ENCODE measurements at places on chromosomes 12 and 14. TPM values are rescaled to one million over a fixed set of nuclear protein-coding genes. Genes with fewer than 3 reads are reported as not detected.

DNA sequence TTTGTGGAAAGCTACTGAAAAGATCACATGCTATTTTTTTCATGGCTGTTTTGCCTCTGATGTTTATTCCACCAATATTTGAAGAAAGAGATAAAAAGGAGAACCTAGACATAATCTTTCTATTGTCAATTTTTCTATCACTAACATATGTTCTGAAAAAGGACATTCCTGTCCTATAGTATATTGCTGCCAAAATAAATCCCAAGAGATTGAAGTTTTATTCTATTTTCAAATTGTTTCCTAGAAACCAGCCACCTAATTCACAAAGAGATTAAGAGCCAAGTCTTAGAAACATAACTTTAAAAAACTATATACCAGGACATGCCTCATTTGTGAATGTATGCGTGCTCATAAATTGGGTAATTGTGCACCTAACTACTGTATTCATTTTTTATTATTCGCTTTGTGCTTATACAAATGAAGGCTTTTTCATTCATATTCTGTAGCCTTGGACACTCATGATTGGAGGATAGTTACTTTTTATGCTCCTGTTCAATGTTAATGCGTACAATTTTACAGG, 200.7 kb downstream of the FUT8 start:
- DNase-seq = no peak

DACT1 gene
- 0.45 TPM for polyA plus RNA-seq

PTCSC3 gene
- not detected for polyA plus RNA-seq

DNA sequence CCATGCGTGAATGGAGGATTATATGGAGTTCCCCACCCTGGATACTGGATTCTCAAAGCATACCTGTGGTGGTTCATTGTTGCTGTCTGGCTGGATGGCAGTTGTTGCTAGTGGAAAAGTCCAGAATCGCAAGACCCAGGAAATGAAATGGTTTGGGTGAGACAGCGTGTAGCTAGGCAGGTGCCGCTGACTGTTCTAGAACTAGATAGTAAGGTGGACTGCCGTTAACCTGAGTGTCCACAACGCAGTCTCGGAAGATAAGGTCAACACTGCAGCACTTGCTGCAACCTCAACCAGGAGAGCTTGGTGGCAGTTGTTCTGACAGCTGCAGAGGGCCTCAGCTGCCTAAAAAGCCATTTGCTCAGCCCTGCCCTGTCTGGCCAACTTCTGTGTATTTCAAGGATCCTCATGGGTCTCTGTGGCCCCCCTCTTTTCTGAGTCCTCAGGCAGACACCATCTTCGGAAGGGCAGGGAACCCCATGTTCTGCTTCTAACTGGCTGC, 15.5 kb upstream of the IRF2BPL start:
- no peak for DNase-seq

GLT1D1 gene
- polyA plus RNA-seq = 0.67 TPM

- no peak for DNase-seq
Measured at GRCh38 chr12:27161458-27162228, 79.3 kb upstream of the C12orf71 start.

- DNase-seq = no peak
Measured at GRCh38 chr12:6863586-6864321, 3.6 kb upstream of the TPI1 start.

- DNase-seq = no peak
Measured at GRCh38 chr12:57760347-57760982, 5.6 kb downstream of the MARCHF9 start.

GRCh38 chr12:110776410-110776809, 33.7 kb upstream of the PPP1CC start:
- no peak for DNase-seq

GRCh38 chr12:110536834-110537604, 34.9 kb downstream of the RAD9B start:
- no peak for DNase-seq

CALCOCO1 gene
- 81.3 TPM for polyA plus RNA-seq

- DNase-seq = no peak
Measured at GRCh38 chr12:119674560-119674959, 6.6 kb downstream of the PRKAB1 start.

DNA sequence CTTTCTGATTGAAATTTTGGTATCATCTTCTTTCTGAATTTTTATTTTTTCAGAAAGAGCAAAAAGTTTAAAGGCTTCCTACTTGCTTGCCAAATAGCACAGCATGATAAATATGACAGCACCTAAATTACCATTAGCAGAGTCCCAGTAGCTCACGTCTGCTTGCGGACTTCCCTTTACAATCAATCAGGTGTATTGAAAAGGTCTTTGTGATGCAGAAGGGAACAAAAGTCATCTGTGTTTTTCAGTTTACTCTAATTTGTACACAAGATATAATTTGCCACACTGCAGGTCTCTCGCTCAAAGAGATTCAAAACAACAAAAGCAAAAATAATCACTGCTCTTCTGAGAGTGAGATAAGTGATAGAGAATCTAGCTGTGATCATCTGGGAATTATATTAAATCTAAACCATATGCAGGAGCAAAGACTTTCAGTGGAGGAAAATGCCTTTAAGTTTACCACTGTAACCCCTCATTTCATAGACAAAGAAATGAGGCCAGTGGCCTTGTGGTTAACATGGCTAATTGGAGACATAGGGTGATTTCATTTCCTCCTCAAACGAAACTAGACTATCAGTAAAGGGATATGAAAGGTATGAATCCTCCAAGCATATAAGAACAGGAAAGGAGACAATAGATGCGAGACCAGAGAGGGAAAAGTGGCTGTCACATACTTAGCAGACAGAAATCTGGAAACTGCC, 240.8 kb upstream of the TMPO start:
- DNase-seq = no peak

- DNase-seq = no peak
Measured at GRCh38 chr14:89125216-89125615, 291.8 kb downstream of the FOXN3 start.

STON2 gene
- 11.5 TPM for polyA plus RNA-seq

- no peak for DNase-seq
Measured at GRCh38 chr12:57614178-57614947, 3.1 kb downstream of the ARHGEF25 start.

DNA sequence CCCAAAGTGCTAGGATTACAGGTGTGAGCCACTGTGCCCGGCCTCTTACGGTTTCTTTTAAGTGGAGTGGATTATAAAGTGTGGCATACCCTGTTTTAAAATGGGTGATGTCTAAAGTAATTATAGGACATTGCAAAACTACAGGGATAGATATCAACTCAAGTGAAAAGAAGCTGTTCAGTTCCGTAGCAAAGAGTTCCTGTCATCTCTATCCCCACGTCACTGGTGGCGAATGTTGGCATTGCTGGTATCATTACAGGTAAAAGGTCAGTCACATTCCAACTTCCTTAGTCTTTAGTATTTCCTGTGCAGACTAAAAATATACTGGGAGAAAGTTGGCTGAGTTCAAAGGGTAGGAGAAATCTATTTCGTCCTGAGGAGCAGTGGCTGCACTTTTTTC, 95.6 kb upstream of the SLC38A2 start:
- peak; percentile 92 for DNase-seq

KRT83 gene
- not detected for polyA plus RNA-seq

AQP6 gene
- polyA plus RNA-seq = 0.31 TPM

HEBP1 gene
- polyA plus RNA-seq = 642 TPM

SART3 gene
- polyA plus RNA-seq = 19.5 TPM

TAS2R20 gene
- polyA plus RNA-seq = 1.8 TPM

JPH4 gene
- polyA plus RNA-seq = 0.43 TPM

RARG gene
- 0.54 TPM for polyA plus RNA-seq

GRCh38 chr12:115010324-115010995, 326.5 kb upstream of the TBX3 start:
- DNase-seq = no peak

C14orf39 gene
- not detected for polyA plus RNA-seq

GRCh38 chr14:48771717-48772116, 814.5 kb downstream of the RPS29 start:
- DNase-seq = no peak

GRCh38 chr12:103677341-103677740, 90.3 kb downstream of the STAB2 start:
- DNase-seq = peak; percentile 57

DNA sequence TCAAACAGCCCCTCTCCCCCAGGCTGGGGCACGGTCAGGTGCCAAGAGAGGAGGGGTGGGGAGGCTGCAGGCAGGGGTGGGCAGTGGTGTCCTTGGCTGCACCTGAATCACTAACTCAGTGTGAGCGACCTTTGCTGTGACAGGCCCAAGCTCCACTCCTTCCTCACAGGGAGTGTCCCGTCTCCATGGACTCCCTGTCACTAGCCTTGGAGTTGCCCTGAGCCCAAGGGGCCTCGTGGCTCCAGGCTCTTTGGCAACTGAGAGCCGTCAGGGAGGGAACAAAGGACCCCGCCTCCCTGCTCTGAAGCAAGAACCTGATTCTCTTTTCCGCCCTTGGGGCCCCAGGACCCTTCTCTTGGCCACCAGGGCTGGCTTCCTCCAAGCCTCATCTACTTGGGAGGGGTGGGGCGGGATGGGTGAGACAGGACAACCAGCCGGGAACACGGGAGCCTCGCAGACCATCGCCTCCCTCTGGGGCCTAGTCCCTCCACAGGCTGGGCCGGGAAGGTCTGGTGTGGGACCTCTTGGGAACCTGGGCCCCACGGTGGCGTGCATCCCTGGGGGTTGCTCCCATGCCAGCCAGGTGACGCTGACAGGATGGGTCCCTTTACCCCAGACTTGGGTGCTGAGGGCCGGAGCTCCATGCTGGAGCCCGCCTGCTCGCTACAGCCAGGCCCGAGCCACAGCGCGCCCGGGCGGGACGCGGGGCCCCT, 935 bp upstream of the ADSS1 start:
- peak; percentile 31 for DNase-seq

TRHDE gene
- 1.3 TPM for polyA plus RNA-seq

DNA sequence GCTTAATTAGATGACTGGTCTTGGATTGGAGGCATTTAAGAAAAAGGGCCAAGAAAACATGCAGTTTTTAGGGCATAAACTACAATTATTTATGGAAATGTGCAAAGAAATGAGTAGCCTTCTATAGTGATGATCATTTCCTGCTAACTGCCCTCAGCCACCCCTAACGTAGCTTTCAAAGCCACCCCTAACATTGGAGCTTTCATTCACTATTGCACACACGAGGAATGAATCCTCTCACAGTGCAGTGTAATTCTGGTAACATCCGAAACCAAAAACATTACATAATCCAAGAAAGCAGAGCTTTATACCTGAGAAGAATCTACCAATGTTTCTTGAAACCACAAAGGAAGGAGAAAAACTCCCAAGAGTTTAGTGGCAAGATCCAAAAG, 1003.6 kb downstream of the TMEM121 start:
- no peak for DNase-seq

RSRC2 gene
- polyA plus RNA-seq = 112 TPM

GRCh38 chr14:68637106-68638021, 155.5 kb downstream of the ZFP36L1 start:
- no peak for DNase-seq

DNA sequence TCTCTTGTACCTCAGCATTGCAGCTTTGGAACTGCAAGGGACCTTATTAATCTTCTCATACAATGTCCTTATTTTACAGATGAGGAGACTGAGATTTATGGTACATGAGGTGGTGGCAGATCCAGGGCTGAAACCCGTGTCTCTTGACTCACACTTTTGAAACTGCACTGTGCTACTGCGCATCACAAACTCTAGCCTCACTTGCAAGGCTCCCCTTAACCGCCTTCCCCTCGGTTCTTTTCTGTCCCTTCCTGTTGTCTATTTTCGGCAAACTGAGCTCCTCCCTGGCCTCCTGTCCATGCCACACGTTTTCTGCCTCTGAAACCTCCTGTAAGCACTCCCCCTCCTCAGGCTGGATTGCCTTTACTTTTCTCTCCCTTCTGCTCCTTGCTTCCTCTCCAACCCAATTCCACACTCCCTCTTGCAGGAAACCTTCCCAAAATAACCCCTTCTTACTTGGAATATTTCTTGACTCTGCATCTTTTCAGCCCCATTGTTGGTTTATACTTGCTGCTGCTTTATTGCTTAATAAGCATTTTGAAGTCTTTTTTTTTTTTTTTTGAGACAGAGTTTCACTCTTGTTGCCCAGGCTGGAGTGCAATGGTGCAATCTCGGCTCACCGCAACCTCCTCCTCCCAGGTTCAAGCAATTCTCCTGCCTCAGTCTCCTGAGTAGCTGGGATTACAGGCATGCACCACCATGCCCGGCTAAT, 72.4 kb upstream of the CISTR start:
- DNase-seq = no peak

MANSC4 gene
- not detected for polyA plus RNA-seq

DNA sequence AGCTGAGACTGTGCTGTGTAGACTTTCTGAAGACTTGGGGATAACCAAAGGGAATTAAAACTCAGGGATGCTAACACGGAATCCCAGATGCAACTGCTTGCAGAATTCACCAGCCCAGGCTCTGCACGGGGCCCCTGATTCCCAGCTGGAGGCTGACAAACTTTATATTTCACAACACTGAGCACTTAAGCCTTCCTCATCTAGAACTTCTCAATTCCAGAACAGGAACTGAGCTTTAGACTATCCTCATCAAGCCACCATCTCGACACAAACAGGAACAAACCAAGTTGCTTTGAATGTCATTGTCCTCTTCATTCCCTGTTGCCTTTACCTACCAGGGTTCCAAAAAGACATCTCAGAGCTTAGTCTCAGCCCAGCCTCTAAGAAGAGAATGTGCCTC, 22.2 kb downstream of the CCDC63 start:
- no peak for DNase-seq

- peak; percentile 38 for DNase-seq
Measured at GRCh38 chr14:74014299-74014698, 4.8 kb downstream of the ENTPD5 start.

GRCh38 chr12:2229661-2230539, 177.1 kb downstream of the CACNA1C start:
- peak; percentile 37 for DNase-seq

DNA sequence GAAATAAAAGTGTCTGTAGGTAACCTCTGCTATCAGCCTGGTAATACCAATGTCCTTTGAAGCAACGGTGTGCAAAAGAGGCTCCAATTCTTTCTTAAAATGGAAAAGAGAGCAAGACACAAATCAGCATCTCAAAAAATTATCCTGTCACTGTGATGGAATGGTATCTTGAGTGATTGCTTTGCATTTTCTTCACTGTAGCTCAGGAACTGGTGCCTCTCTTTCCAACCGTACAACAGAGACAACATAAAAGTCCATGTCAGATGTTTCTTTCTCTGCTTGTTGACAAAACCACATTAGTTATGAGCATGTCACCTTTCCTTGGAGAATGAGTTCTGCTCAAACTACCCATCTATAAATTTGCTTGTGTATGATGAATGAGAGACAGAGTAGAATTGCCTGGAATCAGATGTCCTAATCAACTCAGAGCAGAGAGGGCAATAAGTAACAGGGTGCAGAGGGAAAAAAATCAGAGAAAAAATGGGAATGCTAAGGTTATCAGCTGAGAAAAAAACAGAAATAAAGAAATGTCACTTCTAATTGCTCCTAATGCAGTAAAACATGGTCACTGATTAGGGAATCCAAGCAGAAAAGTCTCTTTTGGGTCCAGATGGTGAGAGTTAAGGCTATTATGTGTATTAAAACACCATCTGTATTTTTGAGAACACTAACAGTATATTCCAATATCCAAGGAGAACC, 465.0 kb upstream of the ATP2B1 start:
- DNase-seq = no peak

- no peak for DNase-seq
Measured at GRCh38 chr12:63149909-63150712, 890 bp downstream of the AVPR1A start.

RILPL1 gene
- 3.5 TPM for polyA plus RNA-seq
